Suppressor macrophage (primary cell): ENCODE measurements at places on chromosomes 3 and 15.

- no peak for DNase-seq
Observed at GRCh38 chr3:129004639-129005295, 3.7 kb downstream of the EFCC1 start.

GRCh38 chr3:85979034-85979433 lies 1011.9 kb downstream of the VGLL3 start:
- DNase-seq, result no peak

- peak; percentile 87 for DNase-seq
Observed at GRCh38 chr3:142993958-142994442, 7.4 kb upstream of the U2SURP start.

DNA sequence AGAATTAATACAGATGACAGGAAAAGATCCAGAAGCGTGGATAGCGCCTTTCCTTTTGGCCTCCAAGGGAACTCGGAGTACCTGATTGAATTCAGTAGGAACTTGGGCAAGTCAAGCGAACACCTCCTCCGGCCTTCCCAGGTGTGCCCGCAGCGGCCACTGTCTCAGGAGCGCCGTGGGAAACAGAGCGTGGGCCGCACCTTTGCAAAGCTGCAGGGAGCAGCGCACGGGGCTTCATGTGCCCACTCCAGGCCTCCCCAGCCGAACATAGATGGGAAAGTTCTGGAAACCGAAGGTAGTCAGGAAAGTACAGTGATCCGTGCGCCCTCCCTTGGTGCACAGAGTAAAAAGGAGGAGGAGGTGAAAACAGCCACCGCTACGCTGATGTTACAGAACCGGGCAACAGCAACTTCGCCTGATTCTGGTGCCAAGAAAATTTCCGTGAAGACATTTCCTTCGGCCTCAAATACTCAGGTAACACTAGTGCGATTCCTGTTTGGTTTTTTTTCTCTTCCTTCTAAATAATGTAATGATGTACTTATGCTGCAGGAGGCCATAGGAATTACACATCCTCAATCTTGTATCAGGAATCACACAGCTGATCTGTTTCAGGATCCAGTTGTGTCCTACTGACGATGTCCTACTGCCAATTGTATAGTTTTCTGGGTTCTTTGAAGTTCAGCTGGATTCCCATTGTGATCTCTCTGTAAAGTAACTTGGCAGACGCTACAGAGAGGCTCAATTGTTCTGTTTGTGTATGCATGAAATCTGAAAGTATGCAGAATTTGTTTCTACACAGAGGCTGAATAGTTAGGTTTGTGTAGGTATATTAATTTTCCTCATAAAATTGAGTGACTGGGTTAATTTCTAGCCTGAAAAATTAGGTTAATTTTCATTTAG lies 63.1 kb downstream of the CGNL1 start:
- no peak for DNase-seq

GRCh38 chr15:41925086-41925608 lies 31.3 kb upstream of the SPTBN5 start:
- no peak for DNase-seq

GRCh38 chr3:191484461-191484860 lies 23.5 kb downstream of the PYDC2 start:
- DNase-seq, result no peak
